ENCODE measurements at places on chromosomes 2 and 18.

DNA sequence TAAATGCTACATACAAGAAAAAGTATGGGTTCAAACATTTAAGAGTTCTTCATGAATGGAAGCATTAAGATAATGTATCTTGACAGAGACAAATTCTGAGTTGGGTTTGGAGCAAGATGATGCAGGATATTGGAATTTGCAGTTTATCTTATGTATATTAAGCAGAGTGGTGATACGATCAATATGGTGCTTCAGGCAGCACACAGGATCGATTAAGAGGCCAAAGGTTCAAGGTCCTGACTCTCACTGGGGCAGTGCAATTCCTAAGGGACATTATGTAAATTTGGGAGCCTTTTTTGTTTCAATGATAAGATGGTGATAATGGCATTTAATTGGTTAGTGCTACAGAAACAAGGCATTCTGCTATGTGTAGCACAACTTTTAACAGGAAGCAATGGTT is 381.9 kb downstream of the KCNJ3 start:
- no peak for DNase-seq

GRCh38 chr18:6821356-6821755 is 91.8 kb downstream of the ARHGAP28 start:
- DNase-seq, result no peak

DNA sequence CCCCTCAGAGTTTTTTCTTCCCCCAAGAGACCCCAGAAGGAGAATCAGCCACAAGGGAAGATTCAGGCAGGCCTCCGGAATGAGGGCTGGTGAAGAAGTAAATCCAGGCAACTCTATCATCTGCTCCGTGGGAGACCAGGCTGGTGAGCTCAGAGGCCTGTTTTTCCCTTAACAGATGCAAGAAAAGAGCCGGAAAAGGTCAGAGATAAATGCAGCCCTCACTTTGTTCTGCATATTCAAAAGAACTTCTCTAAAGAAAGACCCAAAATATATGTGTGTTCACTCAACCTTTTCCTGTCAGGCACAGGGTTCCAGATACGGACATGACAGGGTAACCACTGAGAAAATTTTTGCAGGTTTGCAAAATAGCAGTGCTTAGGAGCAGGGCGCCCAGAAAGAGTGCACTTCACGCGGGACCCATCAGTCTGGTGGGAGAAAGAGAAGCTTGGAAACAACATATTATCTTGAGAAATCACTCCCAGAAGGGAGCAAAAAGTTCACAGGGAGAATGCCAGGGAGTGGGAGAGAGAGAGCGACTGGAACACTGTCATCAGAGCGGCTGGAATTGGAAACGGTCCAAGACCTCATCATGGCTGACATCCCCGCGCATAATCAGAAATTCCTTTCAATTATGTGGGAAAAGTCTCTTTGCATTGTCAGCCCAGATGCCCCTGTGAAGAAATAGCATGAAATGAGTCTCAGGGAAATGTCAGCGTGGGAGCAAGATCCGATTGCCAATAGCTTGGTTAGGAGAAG is 244.8 kb upstream of the SLC14A2 start:
- no peak for DNase-seq

DNA sequence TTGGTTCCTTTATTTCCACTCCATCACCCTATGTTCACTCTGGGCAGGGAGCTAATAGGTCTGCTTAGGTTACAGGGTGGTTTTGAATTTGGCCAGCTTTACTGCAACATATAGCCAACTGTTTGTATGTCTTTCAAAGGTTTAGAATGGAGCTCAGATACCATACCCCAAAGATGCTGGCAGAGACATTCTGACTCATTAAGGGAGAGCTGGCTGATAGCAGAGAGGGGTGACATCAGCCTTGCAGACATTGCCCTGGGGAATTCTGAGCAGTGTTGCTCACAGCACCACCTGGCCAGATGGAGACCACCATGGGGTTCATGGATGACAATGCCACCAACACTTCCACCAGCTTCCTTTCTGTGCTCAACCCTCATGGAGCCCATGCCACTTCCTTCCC is 2.1 kb downstream of the PROKR1 start:
- no peak for DNase-seq

- DNase-seq, result no peak
Measured at GRCh38 chr18:21281603-21282002, 39.6 kb downstream of the GREB1L start.

DNA sequence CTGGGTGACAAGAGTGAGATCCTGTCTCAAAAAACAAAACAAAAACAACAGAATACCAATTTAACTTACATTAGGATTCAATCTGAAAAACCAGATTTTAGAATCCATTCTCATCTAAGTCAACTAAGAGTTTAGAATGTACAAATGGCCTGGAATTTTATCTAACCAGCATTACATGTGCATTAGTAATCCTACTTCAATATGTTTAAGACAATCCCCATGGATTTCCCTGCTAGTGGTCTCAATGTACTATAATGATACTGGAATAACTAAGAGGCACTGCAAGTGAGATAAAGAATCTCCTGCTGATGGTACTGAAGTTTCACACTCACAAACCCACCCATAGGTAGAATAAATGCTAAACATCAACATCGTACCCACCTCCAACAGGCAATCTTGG is 53.9 kb upstream of the DNER start:
- DNase-seq, result no peak

DNA sequence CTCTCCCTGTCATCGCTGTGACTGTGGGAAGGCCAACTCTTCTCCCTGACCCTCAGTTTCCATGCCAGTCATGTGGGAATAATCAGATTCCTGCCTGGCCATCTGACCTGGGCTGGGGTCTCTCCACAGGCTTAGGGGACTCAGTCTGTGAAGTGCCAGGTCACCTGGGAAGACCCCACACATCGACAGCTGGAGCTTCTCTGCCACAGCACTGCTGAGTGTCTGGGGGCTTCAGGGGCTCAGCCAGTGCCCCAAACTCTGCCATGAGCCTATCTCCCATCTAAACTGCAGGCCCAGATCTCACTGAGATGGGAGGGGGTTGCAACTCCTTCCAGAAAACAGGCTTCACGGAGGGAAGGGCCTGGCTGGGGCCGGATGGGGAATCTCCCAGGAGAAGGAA is 42.0 kb upstream of the OTOS start:
- DNase-seq, result no peak

All from SIG-M5 (cell line).